ENCODE measurements at places on chromosomes 13 and 19.

GRCh38 chr13:28655561-28655960, 3.4 kb upstream of the POMP start:
- DNase-seq, result no peak

GRCh38 chr13:97018029-97018819, 23.9 kb upstream of the OXGR1 start:
- DNase-seq, result peak; percentile 46

- DNase-seq, result no peak
These were observed 36.8 kb upstream of the CYP2S1 start for GRCh38 chr19:41156207-41156606.

DNA sequence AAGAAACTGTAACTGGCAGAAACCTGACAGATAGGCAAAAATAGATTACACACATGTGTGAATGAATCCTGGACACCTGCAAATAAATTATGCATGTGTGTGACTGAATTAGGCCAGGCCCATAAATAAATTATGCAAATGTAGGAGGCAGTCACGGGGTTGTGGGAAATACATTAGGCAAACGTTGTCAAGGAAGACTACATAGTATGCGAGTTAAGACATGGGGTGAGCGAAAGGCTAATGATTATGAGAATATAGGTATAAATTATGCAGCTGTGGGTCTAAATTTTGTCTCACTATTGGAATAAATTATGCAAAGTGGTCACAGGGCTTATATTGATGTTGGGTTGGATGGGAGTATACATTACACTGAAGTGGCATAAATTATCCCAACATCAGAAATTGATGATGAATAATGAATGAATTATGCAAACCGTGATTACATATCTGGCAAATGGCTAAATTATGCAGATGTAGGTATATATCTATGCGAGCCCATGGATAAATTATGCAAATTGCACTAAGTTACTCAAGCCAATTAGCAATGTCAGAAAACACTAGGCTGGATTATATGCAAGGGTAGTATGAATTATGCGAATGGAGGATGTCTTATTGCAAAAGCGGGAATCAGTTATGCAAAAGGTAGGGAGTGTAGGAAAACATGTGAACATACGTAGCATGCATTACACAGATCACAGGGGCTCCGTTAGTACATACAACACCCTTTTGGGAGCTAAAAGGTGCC, 6.8 kb downstream of the SLC8A2 start:
- DNase-seq, result no peak

DNA sequence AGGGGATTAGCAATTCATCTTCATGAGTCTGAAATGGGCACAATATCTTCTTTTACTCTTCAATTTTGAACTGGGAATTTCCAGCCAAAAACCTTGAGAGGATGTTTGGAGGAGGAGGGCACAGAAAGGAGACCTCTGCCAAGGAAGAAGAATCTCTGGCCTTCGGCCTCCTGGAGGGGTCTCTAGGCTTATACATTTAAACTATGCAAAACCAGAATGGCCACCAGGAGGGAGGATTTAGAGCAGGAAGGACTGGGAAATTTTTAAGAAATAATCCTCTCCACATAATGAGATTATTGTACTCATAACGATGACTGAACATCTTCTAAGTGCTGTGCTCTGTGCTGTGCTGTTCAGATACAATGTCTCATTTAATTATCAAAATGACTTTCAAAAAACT, 325.9 kb downstream of the NDFIP2 start:
- no peak for DNase-seq

DNA sequence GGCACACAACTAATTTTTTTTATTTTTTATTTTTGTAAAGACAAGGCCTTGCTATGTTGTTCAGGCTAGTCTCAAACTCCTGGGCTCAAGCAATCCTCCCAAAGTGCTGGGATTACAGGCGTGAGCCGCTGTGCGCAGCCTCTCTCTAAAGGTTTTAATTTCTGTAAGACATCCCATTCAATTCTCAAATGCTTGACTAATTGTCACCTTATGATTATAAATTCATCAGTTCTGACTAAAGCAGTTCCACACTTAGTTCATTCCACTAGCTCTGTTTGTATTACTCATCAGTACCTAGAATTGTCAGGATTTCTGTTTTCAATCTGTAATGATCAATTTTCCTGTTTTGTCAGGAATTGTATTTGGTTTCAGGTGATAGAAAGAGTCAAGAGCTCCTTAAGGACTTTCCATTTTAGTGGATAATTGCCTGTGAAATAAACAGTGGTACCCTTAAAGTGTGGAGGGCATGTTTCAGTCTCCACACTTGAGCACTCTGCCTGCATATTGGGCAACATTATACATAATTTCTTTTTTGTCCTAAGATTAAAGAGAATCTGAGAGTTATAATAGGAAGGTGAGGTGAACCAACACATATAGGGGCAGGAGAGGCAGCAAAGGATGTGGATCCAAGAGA, 27.6 kb downstream of the GPALPP1 start:
- no peak for DNase-seq

GRCh38 chr13:99311748-99312492, 4.7 kb upstream of the GPR183 start:
- DNase-seq, result no peak

DNA sequence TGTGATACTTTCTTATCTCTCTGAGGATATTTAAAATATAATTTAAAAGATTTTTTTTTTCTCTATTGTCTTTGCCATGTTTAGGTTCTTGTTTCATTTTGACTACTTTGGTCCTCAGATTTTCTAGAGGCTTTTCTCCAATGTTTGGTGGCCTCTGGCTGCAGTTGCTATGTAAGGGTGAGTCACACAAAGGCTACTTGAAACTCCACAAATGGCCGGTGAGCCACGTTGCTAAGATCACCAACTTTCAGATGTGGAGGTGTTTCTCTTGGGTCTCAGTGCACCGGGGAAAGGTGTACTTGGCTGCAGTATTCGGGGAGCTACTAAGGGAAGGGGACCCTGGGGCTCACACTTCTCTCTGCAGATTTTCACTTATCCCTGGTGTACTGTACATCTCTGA, 248.1 kb downstream of the HS6ST3 start:
- DNase-seq, result peak; percentile 26

GRCh38 chr19:42076380-42076944, 496 bp downstream of the ZNF574 start:
- no peak for DNase-seq

DNA sequence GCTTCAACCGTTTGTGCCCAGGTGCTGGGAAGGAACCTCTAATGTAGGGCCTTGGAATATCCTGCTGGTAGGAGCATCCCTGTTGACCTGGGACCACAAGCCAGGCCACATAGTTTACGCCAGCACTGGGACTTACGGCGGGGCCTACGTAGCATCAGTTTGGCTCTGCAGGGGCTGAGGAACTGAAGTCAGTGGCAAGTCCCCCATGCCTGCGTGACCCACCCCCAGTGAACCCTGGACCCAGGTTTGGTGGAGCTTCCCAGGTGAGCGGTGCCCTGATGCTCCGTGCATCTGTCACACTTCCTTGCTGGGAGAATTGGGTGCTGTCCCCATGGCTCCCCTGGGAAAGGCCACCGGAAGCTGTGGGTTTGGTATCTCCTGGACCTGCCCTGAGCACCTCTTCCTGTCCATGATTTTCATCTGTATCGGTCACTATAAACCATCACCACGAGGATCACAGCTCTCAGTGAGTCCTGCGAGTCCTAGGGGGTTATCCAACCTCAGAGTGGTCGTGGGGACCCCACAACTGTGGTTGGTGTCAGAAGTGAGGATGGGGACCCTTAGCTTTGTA, 9.9 kb downstream of the SIGLEC11 start:
- DNase-seq, result no peak

DNA sequence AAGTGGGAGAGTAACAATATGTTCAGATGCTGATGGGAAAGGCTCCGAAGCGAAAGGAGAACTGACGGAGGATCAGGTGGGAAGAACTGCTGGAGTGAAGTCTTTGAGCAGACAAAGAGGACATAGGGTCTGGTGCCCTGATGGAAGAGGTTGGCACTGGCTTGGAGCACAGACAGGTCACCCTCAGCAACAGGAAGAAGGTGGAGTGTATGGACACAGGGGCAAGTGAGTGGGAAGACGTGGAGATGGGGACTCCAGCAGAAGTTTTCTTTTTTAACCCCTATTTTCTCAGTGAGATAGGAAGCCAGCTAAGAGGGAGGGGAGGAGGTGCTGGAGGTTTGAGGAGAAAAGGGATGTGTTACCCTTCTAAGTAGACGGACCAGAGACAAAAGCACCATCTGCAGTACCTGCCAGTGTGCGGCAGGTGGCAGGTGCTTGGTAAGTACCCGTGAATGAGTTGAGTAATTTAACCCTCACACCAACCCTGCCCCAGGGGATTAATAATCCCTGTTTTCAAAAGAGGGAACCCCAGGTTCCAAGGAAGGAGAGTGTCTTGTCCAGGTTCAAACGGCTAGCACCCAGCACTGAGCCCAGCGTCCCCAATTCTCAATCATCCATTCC, 11.2 kb downstream of the HAS1 start:
- DNase-seq, result peak; percentile 54

DNA sequence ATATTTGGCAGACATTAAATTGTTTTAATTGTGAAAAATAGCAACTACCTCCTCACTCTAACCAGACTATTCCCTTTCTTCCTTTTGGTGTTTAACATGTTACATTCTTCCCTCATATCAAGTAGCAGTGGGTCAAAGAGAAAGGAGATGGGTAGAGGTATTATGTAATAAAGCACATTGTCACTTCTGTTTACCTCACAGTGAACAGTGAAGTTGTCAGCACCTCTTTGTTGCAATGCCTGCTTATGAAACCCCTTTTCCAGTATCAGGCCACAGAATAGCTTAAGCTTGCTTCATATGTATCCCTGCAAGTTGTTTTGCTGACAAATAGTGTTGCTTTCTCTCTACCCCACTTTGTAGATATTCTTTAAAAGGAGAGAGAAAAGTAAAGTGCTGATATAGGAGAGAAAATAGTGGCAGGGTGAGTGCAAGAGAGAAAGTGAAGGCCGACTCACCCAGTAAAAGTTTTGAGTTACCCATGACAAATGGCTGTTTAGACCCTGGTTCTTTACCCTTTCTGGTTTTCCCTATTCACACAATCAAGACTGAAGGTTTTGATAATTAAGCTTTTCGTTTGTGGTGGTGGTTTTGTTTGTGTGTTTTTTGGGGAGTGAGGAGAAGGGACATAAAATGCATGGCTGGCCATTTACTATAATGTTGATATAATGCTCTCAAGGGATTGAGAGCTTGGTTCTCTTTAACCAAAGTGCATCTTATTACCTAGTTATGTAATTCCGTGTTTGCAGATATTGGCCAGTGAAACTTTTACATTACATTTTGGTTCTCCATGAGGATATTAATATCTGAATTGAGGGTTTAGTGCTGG, 3.7 kb downstream of the ITM2B start:
- DNase-seq, result no peak

DNA sequence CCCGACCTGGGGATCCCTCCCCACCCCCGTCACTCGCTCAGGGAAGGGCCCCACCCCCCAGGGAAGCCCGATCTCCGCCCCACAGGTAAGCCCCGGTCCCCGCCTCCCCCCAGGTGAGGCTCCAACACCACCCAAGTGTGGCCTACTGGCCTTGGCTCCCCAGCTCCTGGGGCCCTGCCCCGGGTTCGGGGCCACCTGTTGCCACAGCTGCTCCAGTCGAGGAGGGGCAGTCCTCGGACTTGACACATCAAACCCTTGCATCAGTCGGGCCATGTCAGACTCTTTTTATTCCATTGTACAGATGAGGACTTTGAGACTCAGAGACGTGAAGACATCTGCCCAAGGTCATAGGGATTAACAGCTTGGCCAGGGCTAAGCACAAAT, 512 bp downstream of the CC2D1A start:
- DNase-seq, result no peak

GRCh38 chr13:41641429-41641828, 184.1 kb downstream of the RGCC start:
- DNase-seq, result no peak

DNA sequence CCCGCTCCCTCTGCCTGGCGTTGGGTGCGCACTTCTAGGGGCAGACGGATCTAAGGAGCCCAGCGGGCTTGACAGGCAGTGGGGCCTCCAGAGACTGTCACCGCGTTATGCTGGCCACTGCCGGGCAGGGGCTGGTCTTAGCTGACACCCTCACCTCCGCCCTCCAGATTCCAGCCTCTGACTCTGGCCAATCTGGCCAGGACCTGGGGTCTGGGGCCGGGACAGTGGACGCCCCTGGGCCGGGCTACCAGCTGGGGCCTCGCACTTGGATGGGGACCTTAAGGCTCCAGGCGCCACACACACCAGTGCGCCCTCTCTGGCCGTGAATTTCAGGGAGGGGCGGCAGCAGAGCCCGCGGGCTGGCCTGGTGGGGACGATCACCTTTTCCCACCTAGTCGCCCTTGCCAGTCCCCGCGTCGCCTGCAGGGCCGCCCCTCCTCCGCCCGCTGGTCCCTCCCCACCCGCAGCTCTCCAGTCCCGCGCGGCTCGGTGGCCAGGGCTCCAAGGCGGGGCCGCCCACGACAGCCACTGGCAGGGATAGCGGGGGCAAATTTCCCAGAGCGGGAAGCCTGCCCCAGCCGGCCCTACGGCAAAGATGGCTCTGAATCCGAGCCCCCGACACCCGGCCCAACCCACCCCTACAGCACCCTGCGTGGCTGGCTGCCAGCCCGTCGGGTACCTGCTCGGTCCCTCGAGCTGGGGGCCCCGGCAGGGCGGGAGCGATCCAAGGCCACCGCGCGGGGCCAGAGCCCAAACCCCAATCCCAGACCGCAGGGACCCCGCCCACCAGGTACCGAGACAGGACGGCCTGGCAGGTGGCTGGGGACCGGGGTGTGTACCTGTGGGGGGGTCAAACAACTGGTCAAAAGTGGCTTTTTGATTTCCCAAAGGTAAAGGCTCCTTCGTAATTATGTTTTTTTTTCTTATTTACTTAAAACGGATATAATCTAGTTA, 6.1 kb upstream of the ZNF98 start:
- DNase-seq, result no peak

DNA sequence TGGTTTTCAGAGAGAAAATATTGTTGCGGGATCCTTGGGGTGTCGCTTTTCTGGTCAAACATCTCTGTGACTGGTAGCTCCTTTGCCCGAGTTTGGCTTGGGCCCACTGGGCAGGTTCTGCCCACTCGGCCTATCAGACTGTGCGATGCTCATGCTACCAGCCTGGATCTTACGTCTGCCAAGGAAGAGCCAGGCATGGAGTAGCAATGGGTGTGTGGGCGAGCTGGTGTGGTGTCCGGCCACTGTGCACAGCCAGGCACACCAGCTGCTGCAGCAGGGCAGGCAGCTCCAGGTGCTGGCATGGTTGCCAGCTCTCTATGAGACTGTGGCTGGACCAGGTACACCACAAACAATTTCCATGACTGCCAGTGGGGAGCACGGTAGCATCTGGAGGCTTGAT, 1351.8 kb upstream of the PCDH20 start:
- no peak for DNase-seq

All from GM13976 (cell line).